ENCODE measurements at places on chromosomes 3 and 15. TPM values are rescaled to one million over a fixed set of nuclear protein-coding genes. Genes with fewer than 3 reads are reported as not detected.

- no peak for DNase-seq
Observed at GRCh38 chr3:177652556-177653291, 455.4 kb upstream of the TBL1XR1 start.

DNA sequence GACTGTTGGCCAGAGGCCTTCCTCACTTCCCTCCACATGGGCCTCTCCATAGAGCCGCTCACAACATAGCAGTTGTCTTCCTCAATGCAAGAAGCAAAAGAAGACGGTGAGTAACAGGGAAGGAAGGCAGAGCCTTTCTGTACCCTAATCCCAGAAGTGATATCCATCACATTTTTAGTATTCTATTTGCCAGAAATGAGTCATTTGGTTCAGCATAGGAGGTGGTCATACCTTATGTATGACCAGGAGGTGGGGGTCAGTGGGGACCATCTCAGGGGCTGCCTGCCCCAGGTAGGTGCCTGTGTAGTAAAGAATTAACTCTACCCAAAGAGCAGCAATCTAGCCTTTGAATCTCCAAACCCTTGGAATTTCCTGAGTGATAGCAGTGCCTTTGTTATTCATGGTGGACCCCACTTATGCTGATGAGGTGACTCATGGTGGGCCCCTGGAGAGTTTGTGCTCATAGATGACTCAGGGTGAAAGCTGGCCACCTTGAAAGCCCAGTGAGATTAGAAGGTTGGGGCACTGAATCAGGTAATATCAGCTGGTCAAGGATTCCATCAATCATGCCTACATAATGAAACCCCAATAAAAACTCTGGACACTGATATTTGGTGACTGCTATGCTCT, 323.9 kb upstream of the IGF1R start:
- DNase-seq = no peak

DNA sequence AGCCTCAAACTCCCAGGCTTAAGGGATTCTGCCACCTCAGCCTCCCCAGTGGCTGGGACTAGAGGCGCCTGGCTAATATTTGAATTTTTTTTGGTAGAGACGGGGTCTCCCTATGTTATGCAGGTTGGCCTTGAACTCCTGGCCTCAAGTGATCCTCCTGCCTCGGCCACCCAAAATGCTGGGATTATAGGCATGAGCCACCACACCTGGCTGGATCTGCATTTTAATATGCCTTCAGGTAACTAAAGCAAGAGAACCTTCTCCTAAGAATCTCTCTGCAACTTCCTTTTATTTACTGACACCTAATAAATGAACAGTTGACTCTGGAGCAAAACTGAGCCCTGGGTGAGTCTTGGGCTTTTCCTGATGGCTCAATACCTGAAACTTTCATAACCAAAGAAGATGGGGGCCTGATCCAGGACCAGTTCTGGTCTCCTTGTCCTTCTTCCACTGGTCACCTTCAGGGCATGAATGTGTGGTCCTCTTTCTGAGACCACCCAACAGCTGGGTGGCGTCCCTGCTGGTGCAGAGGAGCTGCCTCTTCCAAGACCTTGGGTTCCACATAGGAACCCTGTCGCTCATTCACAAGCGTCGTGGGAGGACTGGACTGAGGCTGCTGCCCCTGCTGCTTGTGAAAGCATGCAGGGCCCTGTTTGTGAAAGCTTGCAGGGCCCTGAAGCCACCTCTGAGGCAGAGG, 28.2 kb downstream of the CCR9 start:
- no peak for DNase-seq

The CELF6 gene
- not detected for total RNA-seq

The GCNT3 gene
- not detected for total RNA-seq

- DNase-seq = no peak
Observed at GRCh38 chr3:48702320-48702920, 14.6 kb downstream of the IP6K2 start.

DNA sequence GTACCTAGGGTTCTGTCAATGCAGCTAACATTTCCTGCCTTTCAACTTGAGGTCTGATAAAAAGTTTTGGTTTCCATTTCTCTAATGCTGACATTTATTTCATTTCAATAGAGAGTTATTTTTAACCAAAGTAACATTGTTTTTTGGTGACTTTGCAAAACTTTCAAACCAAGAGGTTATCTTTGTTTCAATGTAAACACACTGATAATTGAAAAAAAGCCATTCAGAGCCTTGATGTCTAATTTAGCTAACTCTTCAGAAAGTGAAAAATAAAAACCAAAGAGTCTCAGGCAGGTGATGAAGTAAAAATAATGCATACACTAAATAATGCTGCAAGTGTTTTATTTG, 9.6 kb upstream of the TIPARP start:
- no peak for DNase-seq

- no peak for DNase-seq
Observed at GRCh38 chr3:114420072-114420471, 126.2 kb downstream of the TIGIT start.

DNA sequence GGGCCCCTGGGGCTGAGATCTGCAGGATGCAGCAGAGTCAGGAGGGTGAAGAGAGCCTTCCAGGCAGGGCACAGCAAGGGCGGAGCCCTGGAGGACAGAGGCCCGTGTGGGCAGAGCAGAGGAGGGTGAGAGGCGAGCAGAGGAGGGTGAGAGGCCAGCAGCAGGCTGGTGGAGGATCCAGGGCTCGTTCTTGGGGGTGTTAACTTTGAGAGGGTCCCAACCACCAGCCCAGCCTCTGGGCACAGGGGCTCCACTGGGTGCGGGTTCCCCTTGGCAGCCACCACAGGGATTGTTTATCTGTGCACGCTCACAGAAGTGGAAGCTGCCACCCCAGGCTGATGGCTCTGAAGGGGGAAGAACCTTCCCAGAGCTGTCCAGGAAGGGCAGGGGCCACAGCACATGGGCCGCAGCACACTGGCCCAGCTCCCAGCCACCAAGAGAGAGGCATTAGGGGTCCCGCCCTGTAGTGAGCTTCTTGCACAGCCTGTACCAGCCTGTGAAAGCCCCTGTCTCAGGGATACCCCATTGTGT, 9.3 kb upstream of the PLXND1 start:
- DNase-seq = no peak

GRCh38 chr3:46135475-46135874, 72.6 kb downstream of the CCR1 start:
- no peak for DNase-seq

All from IMR-90 (cell line).